ENCODE measurements at places on chromosomes 4 and X.
A peak's percentile ranks its signal among the peaks of the same experiment; 100 is the strongest.

- no peak for DNase-seq
Measured at GRCh38 chr4:138992676-138993075, 22.9 kb upstream of the NOCT start.

GRCh38 chr4:114986133-114986532 lies 127.3 kb downstream of the NDST4 start:
- no peak for DNase-seq

GRCh38 chrX:66074920-66075879 lies 35.3 kb upstream of the VSIG4 start:
- peak; percentile 12 for DNase-seq

- no peak for DNase-seq
Measured at GRCh38 chr4:181416966-181417365, 826.2 kb upstream of the TENM3 start.

DNA sequence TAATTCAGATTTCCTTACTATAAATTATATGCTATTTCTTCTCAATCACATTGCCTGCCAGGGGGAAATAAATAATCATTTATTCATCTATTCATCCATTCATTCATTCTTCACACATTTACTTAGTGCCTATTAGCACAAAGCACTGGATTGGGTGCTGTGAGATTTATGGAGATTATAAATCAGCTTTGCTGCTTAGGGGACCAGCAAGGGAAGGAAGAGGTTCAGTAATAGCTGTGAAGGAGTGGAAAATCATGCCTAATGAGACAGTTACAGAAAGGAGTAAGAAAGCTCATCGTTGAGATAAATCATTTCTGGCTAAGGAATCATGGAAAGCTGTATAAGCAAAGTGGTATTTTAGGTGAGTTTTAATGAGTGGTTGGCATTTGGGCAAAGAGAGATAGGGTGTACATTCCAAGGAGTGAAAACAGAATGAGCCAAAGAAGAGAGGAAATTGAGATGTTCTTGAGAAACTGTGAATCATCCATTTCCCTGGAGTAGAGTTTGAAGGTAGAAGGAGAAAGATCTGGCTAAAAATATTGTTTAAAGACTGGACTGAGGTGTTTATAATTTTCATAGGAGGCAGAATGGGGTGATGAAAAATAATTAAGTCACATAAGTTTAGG lies 9.6 kb downstream of the ARSJ start:
- no peak for DNase-seq

DNA sequence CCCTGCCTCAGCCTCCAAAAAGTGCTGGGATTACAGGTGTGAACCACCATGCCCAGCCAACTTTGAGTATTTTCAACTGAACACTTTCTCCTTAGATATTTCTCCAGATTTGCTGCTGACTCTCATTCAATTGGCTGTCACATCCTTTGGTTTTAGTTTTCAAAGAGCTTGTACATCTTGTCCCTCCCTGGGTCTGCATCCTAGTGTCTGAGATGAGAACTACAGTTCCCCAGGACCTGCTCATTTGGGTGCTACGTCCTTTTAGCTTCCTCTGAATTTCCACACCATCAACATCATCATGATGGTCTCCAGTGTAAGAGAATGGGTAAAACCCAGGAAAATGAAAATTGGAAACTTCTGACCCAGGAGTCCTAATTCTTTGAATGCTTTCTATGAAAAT lies 312.9 kb downstream of the NLGN4X start:
- no peak for DNase-seq

GRCh38 chr4:14008494-14008893 lies 381.0 kb upstream of the BOD1L1 start:
- DNase-seq, result no peak

DNA sequence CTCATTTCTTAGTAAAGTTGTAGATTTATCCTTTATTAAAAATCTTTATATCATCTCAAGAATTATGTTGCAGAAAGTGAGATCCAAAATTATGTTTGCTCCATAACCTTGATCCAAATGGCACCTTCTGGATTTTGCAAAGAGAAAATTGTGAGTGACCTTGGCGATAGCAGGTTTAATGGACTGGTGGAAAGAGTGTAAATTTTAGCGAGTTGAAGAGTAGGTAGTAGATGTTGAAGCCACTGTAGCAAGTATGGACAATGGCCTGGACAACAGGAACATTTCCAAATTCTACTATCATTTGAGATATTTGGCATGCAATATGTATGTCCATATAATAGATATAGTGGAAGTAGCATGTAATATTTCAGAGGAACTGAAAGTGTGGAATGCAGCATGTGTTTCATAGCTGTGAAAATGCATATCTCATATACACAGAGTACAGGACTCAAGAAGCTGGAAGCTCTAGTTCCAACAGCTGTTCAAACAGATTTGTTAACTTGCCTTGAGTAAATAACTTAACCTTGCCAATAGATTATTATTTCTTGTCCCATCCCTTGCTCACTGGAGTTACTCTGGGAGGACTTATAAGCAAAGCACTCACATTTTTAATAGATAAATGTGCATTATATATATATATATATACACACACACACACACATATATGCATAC lies 152.5 kb upstream of the TLL1 start:
- no peak for DNase-seq

- no peak for DNase-seq
Measured at GRCh38 chr4:189656641-189657040, 284.0 kb upstream of the FRG1 start.

GRCh38 chr4:140056015-140056414 lies 98.0 kb downstream of the MAML3 start:
- no peak for DNase-seq

GRCh38 chr4:44447563-44448504 lies 775 bp downstream of the KCTD8 start:
- DNase-seq, result no peak

GRCh38 chr4:23320931-23321587 lies 568.8 kb downstream of the PPARGC1A start:
- DNase-seq, result no peak

- no peak for DNase-seq
Measured at GRCh38 chrX:136259543-136259942, 8.3 kb upstream of the MAP7D3 start.

DNA sequence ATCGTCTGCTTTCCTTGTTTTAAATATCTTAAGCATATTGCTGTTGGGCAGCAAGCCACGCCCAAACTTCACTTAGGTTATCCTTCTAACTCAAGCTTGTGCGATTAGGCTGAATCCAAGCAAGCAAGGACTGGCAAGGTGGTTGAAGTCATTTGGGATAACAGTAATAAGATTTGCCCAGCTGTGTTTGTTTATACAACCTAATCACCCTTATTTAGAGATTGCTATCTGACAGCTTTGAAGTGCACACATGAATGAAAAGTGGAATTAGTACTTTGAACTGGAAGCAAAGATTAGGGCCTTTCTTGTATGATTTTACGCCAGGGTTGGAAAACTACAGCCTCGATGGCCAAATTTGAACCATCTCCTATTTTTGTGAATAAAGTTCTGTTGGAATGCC lies 182.1 kb downstream of the ASB9 start:
- no peak for DNase-seq

- no peak for DNase-seq
Measured at GRCh38 chr4:61003301-61003700, 196.8 kb upstream of the ADGRL3 start.

DNA sequence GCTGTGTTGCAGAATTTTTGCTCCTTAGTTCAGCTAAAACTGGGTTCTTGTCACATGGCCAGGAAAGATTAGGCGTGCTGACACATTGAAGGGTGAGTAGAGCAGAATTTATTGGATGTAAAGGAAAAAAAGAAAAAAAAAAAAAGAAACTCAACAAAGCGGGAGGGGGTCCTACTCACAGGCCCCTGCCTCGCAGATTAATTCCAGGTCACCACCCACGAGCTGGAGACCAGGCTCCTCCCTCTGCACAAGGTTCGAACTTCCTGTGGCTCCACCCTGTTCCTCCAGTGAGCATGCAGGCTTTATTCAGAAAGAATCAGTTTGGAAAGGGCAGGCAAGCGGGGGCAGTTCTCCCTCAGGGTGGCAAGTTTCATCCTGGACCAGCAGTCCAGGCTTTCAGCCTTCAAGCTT lies 17.1 kb downstream of the MGST2 start:
- DNase-seq, result no peak

DNA sequence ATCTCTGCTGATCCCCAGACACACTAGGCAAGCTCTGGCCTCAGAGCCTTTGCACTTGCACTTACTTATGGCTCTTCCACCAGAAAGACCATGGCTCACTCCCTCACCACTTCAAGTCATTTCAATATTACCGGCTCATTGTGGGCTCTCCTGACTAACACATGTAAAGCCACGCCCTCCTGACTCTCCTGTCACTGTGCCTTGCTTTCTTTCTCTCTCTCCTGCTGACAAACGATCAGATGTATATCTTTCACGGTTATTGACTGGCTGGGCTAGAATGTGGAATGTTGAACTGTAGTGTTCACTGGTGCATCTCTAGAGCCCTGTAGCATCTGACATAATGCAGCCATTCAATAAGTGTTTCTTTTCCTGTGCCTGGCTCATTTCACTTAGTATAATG lies 425.1 kb downstream of the RAB28 start:
- DNase-seq, result no peak

GRCh38 chr4:61067381-61067780 lies 132.7 kb upstream of the ADGRL3 start:
- no peak for DNase-seq

DNA sequence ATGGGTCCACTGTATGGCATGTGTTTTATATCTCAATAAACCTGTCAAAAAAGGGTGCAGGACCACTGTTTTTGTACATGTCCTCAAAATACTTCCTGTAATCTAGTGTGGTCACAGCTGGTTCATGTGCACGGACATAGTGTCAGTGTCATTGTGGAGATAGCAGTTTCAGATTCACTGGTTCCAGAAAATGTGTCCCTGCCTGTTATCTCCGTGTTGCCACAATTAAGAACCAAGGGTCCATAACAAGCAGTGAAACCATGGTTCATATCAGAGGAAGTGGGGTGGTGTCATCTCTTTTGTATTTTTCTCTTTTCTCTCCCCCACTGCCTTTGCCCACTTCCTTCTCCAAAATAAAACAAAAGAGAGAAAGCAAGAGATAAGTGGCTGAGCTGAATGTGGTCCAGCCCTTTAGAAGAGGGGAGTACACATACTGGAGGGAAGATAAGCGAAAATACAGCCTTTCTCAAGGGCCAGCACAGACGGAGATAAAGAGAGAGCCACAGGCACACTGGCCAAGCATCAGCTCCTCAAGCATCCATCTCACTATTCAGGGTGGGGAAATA lies 51.2 kb downstream of the TBL1X start:
- no peak for DNase-seq

- no peak for DNase-seq
Measured at GRCh38 chr4:121226362-121226761, 62.2 kb upstream of the TNIP3 start.

GRCh38 chr4:144556636-144557035 lies 89.3 kb upstream of the HHIP start:
- no peak for DNase-seq

DNA sequence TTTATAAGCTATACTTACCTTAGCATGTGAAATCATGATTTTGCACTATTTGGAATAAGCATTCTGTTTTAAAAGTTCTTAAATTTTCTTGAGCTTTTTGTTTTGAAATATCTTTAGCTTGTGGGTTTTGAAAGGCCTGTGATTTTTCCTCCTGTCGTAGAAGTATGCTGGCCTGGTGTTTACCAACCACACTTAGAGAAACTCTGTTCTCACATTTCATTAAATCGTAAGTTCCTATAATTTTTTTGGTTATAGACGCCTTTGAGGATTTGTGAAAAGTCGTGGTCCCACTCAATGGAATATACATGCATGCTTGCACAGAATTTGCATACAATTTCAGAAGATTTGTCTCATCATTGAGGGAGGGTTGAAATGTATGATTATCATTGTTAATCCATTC lies 63.6 kb downstream of the PDLIM5 start:
- DNase-seq, result no peak

DNA sequence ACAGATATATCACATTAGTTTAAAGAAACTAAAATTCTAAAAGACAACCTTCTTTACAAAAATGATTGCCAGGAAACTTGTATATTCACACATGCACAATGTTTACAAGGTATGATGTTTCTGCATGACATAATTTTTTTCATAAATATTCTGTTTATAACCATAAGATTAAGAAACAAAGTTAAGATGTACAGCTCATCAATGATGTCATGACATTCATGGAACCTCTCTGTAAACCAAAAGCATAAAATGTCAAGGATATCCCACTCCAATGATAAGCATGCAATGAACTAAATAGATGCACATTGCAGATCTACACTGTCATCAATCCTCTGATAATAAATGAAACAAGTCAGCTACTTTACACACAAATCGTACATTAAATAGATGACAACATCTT lies 136.0 kb downstream of the MAB21L2 start:
- DNase-seq, result no peak

GRCh38 chr4:20421603-20421985 lies 169.9 kb downstream of the SLIT2 start:
- DNase-seq, result no peak

- no peak for DNase-seq
Measured at GRCh38 chrX:7444967-7445366, 297.0 kb upstream of the PUDP start.

GRCh38 chr4:153142700-153143438 lies 61.4 kb upstream of the TRIM2 start:
- DNase-seq, result no peak

DNA sequence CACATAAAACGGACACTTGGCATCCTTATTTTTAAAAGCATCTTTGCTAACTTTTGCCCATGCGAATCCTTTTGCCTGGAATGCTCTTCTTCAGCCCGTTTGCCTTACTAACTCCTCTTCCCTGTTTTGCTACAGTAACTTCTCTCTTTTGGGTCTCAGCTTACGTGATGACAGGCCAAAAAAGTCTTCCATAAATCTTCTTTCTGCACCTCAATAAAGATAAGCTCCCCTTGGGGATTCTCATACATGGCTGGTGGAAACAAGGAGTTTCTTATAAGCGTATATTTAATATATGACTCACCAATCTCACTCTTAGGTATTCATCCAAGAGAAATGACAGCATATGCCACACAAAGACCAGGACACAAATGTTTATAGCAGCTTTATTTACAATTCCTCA lies 192.7 kb downstream of the RCHY1 start:
- DNase-seq, result no peak

- DNase-seq, result no peak
Measured at GRCh38 chr4:31237233-31237632, 517.1 kb downstream of the PCDH7 start.

GRCh38 chr4:6647169-6647568 lies 6.7 kb downstream of the MRFAP1 start:
- DNase-seq, result no peak

- DNase-seq, result no peak
Measured at GRCh38 chrX:35439034-35439660, 359.0 kb upstream of the MAGEB16 start.

DNA sequence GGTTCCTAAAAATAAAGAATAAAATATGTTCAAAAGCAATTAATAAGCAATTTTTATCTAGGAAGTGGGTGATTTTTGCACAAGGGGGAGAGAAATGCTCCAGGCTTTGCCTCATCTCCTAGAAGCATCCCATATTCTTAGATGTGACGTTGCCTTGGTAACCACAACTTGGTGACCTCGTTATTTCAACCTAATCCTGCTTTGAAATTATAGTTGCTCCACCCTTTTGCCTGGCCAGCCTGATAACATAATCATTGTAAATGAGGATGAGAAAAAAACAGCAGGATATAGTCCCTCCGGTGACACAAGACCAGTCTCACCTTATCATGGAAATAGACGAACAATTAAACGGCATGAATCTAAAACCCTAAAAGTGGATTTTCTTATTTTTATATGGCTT lies 194.4 kb downstream of the QDPR start:
- DNase-seq, result no peak
